ENCODE measurements at places on chromosomes 11 and 22.
A peak's percentile ranks its signal among the peaks of the same experiment; 100 is the strongest.

DNA sequence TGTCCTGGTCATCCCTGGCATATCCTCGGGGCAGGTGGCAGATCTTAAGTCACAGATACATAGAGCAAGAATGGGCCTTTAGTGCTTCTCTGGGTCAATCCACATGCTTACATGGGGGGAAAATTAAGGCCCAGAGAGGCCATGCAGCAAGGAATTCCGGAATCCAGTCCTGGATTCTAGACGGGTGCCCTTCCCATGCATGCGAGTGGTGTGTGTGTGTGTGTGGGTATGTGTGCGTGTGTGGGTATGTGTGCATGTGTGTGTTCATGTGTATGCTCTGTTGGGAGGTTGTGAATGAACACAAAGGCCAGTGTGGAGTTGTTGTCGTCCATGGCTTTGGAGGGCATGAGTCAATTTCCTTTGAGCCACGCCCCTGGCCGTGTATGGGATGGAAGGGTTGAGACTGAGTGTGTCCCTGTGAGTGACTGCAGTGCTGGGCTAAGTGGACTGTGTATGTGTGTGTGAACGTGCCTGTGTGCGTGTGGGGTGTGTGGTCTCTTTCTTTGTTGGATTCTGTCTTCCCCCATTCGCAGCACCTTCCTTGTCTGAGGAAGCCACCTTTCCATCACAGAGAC lies 33.4 kb upstream of the EIF3D start:
- no peak for DNase-seq

- no peak for DNase-seq
These were observed 52.9 kb upstream of the RTL6 start for GRCh38 chr22:44550711-44551491.

DNA sequence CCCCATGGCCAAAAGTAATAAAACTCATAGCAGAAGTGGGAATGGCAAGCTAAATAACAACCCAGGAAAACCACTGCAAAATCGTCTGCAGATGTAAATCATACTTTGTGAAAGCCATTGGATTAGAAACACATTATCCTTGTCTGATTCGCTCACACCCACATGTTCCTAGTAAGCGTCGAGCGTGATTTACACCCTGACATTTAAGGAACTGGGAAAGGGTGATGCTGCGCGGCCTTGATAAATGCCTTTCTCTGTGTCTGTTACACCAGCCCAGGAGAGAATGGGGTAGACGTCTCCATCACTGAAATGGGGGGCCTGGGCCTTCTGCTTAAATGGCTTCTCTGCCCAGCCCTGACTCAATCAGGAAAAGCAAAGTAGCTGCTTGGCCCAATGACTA lies 162.7 kb downstream of the NTM start:
- no peak for DNase-seq

DNA sequence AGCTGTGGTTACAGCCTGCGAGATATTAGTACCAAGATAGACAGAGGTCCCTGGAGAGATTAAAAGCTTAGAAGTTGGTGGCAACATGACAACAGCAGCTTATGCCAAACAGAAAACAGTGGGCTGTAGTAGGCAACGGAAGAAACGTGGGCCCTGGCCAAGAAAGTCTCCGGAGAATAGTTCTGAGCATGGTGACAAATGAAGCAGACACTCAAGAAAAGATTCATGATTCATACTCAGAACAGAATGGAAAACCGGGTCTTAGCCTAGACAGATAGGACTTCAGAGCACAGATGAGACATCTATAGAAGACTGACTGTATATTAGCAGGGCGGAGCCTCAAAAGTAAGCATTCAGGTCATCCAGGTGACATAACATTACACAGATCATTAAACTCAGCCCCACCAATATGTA lies 727.4 kb downstream of the ETS1 start:
- DNase-seq: no peak

DNA sequence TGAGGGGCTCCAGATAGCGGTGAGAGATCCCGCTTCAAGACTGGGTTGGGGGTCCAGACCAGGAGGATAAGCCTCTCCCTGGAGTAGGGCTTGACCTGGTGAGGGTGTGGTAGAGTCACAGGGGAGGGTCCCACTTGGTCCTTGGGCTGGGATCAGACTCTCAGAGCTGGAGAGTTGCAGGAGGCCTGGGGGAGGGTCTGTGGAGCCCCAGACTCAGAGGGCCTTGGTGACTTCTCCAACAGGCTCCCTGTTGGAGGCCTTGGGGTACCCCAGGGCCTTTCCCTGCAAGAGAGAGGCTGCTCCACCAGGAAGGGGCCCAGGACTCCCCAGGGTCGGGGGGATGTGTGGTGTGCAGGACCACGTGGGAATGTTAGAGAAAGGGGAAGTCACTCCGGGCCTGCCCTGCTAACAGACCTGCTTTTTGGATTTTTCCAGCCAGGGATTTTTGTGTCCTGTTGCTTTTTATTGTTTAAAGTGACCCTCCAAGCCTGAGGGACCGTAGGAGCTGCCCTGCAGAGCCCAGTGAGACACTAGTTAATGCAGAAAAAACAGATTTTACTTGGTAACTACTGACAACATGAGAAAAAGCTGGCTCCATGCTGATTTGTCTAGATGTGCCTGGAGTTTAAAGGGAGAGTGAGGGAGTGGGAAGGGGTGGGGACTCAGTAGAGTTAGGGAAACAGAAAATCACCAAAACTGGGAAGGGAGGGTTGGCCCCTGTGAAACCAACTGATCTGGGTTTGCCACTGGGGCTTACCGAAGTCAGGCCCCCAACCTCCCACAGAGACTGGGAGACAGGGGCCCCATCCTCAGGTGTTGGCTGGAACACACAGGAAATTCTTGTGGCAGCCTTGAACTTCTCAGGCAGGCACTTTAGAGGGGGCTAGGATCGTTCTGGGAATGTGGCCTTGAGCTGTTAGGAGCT lies 801 bp upstream of the TXNRD2 start:
- peak; percentile 50 for DNase-seq

GRCh38 chr11:36056160-36056751 lies 112.4 kb downstream of the LDLRAD3 start:
- peak; percentile 6 for DNase-seq

DNA sequence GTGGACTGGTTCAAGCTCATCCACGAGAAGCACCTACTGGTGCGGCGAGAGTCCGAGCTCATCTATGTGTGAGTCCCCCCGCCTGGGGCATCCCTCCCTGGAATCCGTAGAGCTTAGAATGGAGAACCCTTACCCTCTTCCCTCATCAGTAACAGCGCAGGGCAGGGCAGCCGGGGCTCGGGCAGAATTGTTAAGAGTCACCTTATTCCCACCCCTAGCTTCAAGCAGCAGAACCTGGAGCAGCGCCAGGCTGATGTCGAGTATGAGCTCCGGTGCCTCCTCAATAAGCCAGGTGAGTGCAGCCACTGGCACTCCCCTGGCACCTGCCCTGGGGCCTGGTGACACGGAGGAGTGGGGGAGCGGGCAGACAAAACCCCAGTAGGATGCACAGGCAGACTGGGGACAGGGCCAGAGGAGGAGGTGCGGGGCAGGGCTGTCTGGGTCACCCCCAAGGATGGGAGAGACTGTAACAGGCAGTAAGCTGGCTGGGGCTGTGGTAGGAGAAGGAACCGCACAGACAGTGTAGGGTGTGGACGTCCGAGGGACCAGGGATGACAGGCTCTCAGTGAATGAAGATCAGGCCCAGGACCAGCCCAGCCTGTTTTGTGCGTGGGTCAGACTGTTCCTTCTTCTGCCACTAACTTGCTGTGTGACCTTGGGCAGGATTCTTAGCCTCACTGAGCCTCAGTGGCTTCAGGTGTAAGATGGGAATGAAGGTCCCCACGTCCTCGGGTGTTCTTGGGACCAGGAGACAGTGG lies 20.4 kb downstream of the C22orf23 start:
- DNase-seq: no peak

DNA sequence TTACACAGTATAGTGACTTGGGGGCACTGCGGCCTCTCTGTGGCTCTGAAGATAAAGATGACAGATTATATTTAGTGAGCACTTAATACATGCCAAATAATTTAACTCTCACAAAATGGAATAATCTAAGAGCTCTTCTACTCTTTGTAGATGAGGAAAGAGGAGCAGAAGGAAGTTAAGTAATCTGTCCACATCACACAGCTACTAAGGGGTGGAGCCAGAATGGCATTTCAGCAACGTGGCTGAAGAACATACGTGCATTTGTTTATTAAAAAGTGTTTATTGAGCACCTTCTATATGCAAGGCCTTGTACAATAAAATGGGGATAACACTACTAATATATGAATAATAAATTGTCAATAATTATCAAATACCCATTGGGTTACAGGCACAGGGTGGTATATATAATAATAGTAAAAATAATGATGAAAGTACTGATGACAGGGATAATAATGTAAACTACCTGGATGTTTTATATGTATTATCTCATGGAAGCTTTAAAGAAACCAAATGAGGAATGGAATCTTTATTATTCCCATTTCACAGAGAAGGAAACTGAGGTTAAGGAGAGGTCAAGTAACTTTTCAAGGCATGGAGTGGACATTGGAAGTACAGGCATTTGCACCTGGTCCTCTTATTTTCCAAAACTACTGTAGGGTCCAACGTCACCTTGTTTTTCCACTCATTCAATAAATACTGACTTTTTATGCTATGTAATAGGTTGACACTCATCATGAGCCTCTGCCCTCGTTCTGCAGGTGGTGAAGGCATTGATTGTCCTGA lies 38.0 kb upstream of the IL17RA start:
- no peak for DNase-seq

DNA sequence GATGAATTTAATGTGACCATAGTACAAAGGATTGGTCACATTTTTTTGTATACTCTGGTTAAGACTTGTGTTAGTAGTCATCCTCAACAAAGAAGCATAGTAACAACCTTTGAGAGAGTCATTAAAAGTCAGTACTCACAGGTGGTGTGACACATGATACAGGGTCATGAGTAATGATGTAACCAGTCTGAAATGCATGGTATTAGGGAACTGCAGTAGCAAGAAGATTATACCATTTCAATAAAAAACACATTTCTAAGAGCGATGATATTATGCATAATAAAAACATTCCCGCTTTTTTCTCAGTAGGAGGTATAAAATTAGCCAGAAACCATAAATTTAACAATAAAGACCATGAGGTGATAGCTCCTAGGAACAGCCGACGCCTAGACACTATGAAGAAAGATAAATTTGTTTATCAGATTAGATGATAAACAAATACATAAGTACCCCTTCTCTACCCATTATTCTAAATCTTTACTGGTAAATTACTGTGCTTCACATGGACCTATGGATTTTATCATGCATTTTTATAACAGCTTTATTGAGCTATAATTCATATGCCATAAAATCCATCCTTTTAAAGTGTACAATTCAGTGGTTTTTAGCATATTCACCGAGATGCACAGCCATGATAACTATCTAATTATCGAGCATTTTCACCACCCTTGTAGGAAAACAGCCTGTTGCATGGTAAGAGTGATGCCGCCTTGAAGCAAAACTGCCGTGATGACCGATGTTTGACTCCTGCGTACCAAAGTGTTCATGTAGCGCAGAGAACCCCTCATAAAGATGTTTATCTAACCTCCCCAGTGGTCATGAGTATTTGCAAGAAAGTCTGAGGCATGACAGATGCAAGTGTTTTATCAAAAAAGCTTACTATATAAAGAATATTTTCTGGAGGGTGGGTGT lies 41.8 kb downstream of the TMPRSS5 start:
- no peak for DNase-seq

GRCh38 chr11:92168936-92169335 lies 55.7 kb upstream of the FAT3 start:
- no peak for DNase-seq

- no peak for DNase-seq
These were observed 48.6 kb downstream of the ZNRF3 start for GRCh38 chr22:28931844-28932567.

- no peak for DNase-seq
These were observed 38.3 kb downstream of the KCNJ4 start for GRCh38 chr22:38416621-38417251.

GRCh38 chr22:30445438-30446145 lies 20.0 kb downstream of the MTFP1 start:
- DNase-seq: no peak

- DNase-seq: no peak
These were observed 36.7 kb upstream of the B3GNT6 start for GRCh38 chr11:76997512-76997911.

DNA sequence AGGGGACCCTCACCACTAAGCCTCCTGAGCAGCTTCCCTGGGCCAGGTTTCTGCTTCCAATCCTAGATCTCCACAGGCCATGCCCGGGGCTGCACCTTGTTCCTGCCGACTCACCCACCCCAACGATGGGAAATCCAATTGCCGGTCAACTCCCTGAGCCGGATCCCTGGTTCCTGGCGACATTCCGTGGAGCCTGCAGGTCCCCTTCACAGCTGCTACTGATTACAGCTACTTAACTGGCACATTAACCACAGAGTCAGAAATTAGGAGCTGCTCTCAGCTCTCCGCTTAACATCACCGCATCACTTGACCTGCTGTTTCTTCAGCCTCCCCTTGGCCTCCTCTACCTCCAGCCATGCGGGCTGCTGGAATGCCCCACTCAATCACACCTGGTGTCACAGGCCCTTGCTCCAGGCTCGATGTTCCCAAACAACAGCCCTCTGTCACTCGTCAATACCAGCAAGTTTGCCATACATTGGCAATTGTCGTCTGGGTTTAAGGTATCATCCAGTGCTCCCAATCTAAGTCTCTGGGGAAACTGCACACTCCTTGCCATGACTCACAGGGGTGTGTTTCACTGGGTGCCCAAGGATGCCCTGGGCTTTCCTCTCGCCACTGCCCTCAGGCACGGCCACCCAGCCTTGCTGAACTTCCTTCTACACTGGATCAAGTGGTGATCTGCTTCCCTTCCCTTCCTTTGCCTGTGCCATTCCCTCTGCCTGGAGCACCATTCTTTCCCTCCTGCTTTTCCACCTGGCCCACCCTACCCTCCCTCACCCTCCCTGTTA lies 181.0 kb downstream of the MN1 start:
- DNase-seq: no peak

DNA sequence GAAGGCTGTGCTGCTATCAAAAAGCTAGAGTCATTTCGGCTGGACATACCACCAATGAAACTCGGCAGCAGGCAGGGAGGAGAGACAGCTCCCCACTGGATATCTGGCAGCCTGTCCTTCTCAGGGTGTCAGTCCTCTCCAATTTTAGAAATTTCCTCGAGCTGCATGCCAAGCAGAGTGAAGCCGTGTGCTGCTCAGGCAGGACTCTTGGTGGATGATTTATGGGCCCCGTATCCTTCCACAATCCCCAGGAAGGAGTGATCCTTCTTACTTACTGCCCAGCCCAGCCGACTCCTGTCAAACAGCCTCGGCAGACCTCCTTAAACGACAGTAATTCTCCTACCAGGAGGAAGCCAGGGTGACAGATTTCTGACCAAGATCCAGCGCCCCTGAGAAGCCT lies 410.4 kb downstream of the TENM4 start:
- no peak for DNase-seq

- DNase-seq: peak; percentile 66
These were observed 111.2 kb downstream of the MRTFA start for GRCh38 chr22:40525250-40525884.
